Muscle of leg (tissue), 16 donors: ENCODE measurements at places on chromosomes 13 and 19. TPM values are rescaled to one million over a fixed set of nuclear protein-coding genes. Genes with fewer than 3 reads are reported as not detected.
A peak's percentile ranks its signal among the peaks of the same experiment; 100 is the strongest.

DNA sequence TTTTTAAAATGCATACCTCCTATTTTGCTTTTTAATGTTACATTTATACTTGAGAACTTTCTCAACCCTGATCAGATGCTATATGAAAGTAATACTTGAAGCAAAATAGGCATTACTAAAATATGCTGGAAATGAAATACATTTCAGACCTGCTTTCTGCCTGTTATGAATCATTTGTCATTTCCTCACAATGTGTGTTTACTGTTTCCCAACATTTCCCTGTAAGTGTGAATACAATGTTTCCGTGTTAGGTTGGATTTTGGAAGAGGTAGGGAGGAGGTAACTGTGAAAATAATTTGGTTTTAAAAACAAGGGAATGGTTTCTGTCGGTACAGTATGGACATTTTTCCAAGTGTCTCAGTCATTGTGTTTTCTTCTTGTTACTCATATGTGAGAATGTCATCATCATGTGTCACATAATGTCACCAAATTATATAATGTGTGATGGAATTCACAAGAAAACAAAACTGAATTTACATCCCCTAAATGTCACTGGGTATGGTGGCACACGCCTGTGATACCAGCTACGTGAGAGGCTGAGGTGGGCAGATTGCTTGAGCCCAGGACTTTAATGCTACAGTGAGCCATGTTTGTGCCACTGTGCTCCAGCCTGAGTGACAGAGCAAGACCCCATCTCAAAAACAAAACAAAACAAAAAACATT, 43.0 kb downstream of the ZAR1L start:
- DNase-seq, result no peak
- no peaks in the 10 kb centered on the region for H3K27me3 ChIP-seq
- H3K4me1 ChIP-seq, result no peaks in the 10 kb centered on the region
- peaks cover 32% of the 10 kb centered on the region for H3K36me3 ChIP-seq
- no peak overlapping the region for H3K27ac ChIP-seq

DNA sequence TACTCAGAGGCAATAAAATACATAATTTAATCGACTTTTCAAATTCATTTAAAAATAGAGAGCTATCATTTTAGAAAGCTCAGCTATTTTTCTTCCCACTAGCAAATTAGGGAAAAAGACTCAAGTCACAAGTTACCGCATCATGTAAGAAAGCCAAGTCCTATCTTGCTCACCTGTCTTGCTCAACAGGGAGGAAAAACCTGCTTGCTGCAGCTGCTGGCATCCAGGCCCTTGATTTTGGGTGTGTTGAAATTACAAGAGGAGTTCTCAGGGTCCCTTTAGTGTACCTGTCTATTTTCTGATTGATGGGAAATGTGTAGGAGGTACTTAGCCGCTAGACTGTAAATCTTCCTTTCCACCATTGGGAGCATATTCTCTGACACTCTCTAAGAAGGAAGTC, 22.2 kb downstream of the SLC10A2 start:
- no peak for DNase-seq
- no peaks in the 10 kb centered on the region for H3K36me3 ChIP-seq
- no peak overlapping the region for H3K4me3 ChIP-seq
- no peaks in the 10 kb centered on the region for H3K4me1 ChIP-seq
- no peak overlapping the region for H3K27ac ChIP-seq

DNA sequence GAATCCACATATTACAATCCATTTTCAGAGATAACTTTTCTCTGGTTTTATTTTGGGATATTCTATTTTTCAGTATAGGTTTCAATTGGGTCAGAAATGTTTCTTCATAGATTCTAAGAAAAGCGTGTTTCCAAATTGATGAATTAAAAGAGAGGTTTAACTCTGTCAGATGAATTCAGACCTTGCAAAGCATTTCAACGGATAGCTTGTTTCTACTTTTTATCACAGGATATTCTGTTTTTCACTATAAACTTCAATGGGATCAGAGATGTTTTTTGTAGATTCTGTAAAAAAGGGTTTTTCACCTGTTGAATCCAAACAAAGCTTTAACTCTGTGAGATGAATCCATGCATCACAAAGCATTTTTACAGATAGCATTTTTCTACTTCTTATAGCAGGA, 1498.1 kb downstream of the UQCRFS1 start:
- no peak overlapping the region for H3K27ac ChIP-seq
- no peak overlapping the region for H3K4me3 ChIP-seq
- no peaks in the 10 kb centered on the region for H3K36me3 ChIP-seq
- DNase-seq, result no peak

The ZNF547 gene
- 4.7 TPM for total RNA-seq

The NRTN gene
- total RNA-seq, result 0.44 TPM

DNA sequence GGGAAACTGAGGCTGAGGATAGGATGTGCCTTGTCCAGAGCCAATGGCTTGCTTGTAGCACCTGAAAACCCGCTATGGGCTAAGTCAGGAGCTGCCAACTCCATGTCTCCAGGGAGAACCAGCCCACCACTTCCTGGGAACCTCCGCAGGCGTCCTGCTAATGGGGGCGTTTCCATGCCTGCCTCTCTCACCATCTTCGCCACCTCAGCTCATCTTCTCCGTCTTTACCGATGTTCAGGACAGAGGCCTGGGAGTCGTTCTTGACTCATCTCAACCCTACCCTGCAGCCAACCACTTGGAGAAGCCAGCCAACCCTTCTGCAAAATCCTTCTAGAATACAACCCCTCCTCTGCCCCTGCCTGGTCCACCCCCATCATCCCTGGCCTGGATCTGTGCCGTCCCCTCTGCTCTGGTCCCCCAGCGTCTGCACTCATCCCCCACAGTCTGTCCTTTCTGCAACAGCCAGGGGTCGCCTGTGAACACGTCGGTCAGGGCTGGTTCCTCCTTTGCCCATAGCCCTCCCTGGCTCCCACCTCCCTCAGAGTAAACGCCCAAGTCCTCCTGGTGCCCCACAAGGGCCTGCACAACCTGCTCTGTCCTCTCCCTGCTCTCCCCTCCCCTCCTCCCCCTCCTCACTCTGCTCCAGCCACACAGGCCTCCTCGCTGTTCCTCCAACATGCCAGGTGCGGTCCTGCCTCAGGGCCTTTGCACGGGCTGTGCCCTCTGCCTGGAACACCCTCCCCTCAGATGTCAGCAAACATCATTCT, 31.0 kb downstream of the PTPRS start:
- H3K27ac ChIP-seq, result no peak overlapping the region
- peak; percentile 28 for DNase-seq
- no peaks in the 10 kb centered on the region for H3K36me3 ChIP-seq

DNA sequence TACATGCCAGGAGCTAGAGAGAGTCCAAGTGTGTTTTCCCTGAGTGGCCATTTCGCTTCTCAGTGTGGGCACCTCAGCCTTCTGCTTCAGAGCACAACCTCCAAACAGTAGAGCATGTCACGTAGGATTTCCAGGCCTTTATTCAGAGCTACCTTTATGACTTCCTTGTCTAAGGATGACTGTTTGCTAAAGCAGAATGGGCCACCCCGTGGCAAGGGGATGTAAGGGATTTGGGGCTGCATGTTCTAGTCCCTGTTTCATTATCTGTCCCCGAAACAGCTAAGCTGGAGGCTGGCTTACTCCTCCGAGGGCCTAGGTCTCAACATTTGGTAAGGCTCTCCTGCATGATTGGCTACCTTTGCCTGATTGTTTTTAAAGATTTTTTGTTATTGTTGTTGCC, 6.0 kb downstream of the RNASEH2B start:
- H3K4me1 ChIP-seq, result peaks cover 12% of the 10 kb centered on the region
- H3K27ac ChIP-seq, result no peak overlapping the region

GRCh38 chr19:53866865-53867224, 838 bp upstream of the MYADM start:
- peaks cover 36% of the 10 kb centered on the region for H3K4me1 ChIP-seq
- peak; percentile 70 for DNase-seq

GRCh38 chr19:4316956-4317355, 12.6 kb downstream of the FSD1 start:
- no peaks in the 10 kb centered on the region for H3K36me3 ChIP-seq
- no peaks in the 10 kb centered on the region for H3K4me1 ChIP-seq
- H3K27ac ChIP-seq, result no peak overlapping the region
- DNase-seq, result no peak
- H3K27me3 ChIP-seq, result no peaks in the 10 kb centered on the region

- no peaks in the 10 kb centered on the region for H3K36me3 ChIP-seq
- DNase-seq, result no peak
- no peaks in the 10 kb centered on the region for H3K4me1 ChIP-seq
- H3K27me3 ChIP-seq, result no peaks in the 10 kb centered on the region
- no peak overlapping the region for H3K27ac ChIP-seq
- no peak overlapping the region for H3K4me3 ChIP-seq
Measured at GRCh38 chr13:45456196-45456972, 8.4 kb upstream of the COG3 start.

The OR7A5 gene
- total RNA-seq, result not detected

The C13orf46 gene
- 0.09 TPM for total RNA-seq

DNA sequence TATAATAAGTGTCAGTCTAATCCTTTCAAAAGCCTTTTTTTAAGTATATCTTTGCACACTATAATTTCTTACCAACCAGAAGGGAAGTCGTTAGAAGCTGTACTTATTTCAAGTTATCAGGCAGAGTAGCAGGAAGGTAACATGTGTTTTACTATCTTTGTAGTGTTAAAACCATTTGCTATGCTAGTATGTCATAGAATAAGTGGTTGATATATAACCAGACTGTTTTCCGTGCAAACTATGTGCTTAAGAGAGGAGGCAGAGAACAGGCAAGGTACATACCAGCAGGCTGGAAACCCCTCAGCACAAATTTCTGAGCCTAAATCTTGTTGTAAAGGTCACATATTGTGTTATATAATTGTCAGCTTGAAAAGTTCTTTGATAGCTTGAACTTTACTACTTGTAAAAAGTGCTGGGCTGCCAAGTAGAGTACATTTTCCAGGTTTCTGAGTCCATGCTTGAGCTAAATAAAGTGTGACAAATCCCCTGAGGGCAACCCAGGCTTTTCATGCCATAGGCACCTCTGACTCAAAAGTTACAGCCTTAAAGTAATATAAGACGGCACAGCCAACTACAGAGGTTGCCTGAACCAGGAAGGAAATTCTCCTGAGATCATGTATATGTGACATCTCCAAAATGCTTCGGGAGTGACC, 1297.4 kb downstream of the PCDH9 start:
- no peak overlapping the region for H3K4me3 ChIP-seq
- H3K27ac ChIP-seq, result no peak overlapping the region
- H3K36me3 ChIP-seq, result no peaks in the 10 kb centered on the region
- H3K4me1 ChIP-seq, result no peaks in the 10 kb centered on the region
- H3K27me3 ChIP-seq, result no peaks in the 10 kb centered on the region

GRCh38 chr19:49954092-49954829, 6.7 kb downstream of the SIGLEC11 start:
- H3K36me3 ChIP-seq, result no peaks in the 10 kb centered on the region
- peaks cover 33% of the 10 kb centered on the region for H3K4me1 ChIP-seq
- H3K27me3 ChIP-seq, result no peaks in the 10 kb centered on the region
- H3K4me3 ChIP-seq, result no peak overlapping the region

- no peak overlapping the region for H3K4me3 ChIP-seq
- H3K4me1 ChIP-seq, result no peaks in the 10 kb centered on the region
- no peaks in the 10 kb centered on the region for H3K27me3 ChIP-seq
- no peak overlapping the region for H3K27ac ChIP-seq
Measured at GRCh38 chr13:59744747-59745391, 418.9 kb downstream of the DIAPH3 start.

The MEF2B gene
- total RNA-seq, result 0.98 TPM

The ATP1A3 gene
- total RNA-seq, result 0.18 TPM

DNA sequence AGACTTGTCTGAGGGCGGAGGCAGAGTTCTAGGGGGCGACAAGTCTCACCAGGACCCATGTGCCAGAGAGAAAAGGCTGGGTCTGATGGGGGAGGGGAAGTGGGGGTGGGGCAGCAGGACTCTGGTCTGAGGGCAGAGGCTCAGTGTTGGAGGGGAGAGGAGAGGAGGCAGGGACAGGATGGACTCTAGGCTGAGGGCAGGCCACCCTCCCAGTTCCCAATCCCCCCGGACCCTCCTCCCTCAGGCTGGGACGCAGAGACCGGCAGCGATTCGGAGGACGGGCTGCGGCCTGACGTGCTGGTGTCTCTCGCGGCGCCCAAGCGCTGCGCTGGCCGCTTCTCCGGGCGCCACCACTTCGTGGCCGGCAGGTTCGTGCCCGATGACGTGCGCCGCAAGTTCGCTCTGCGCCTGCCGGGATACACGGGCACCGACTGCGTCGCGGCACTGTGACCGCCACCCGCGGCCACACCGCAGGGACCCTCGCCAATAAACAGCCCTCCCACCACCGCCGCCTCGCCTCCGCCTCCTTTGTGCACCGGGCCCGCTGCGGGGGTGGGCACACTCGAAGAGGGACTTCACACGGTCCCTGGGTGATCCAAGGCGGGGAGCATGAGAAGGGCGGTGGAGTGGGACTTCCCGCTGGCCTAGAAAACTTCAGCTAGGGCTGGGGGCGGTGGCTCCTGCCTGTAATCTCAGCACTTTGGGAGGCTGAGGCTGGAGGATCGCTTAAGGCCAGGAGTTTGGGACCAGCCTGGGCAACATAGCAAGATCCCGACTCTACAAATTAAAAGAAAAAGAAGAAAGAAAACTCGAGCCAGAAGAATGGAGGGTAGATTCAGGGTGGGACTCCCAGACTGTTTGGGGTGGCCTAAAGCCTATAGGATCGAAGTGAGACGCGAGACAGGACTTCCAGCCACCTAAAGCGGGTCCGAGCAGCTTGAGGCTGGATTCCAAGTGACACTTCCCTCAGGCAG, 703 bp upstream of the CILP2 start:
- peaks cover 53% of the 10 kb centered on the region for H3K27me3 ChIP-seq
- H3K27ac ChIP-seq, result no peak overlapping the region
- peaks cover 32% of the 10 kb centered on the region for H3K4me1 ChIP-seq
- no peak overlapping the region for H3K4me3 ChIP-seq
- H3K36me3 ChIP-seq, result no peaks in the 10 kb centered on the region

- H3K4me1 ChIP-seq, result no peaks in the 10 kb centered on the region
- H3K27ac ChIP-seq, result no peak overlapping the region
- no peaks in the 10 kb centered on the region for H3K36me3 ChIP-seq
Measured at GRCh38 chr19:54282686-54283470, 2.0 kb upstream of the LILRB2 start.

- no peaks in the 10 kb centered on the region for H3K27me3 ChIP-seq
- H3K4me1 ChIP-seq, result no peaks in the 10 kb centered on the region
- no peak overlapping the region for H3K27ac ChIP-seq
- no peaks in the 10 kb centered on the region for H3K36me3 ChIP-seq
Measured at GRCh38 chr13:31385540-31385939, 185.8 kb downstream of the B3GLCT start.

- no peak overlapping the region for H3K27ac ChIP-seq
- no peaks in the 10 kb centered on the region for H3K36me3 ChIP-seq
- H3K27me3 ChIP-seq, result no peaks in the 10 kb centered on the region
- no peak overlapping the region for H3K4me3 ChIP-seq
- DNase-seq, result no peak
Measured at GRCh38 chr13:32016631-32017030, 14.9 kb upstream of the FRY start.

DNA sequence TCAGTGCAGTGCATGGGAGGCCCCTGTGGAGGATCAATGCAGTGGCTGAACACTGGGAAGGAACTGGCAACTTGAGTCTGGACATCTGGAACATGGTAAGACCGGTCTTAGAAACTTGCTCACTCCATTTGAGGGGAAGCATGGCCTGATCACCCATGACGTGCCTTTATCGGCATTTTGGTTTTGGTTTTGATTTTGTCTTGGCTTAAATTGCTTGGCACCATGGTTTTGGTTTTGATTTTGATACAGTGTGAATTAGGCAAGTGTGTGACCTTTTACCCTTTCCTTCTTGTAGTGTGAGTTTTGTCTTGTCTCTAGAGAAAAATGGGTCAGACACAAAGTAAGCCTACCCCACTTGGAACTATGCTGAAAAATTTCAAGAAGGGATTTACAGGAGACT, 77.3 kb downstream of the ZNF486 start:
- no peak for DNase-seq
- no peaks in the 10 kb centered on the region for H3K27me3 ChIP-seq
- H3K36me3 ChIP-seq, result no peaks in the 10 kb centered on the region
- H3K4me3 ChIP-seq, result no peak overlapping the region
- H3K27ac ChIP-seq, result no peak overlapping the region

The ZNF557 gene
- total RNA-seq, result 12.0 TPM
